HL-60 (cell line): ENCODE measurements at places on chromosomes 1 and 21.

DNA sequence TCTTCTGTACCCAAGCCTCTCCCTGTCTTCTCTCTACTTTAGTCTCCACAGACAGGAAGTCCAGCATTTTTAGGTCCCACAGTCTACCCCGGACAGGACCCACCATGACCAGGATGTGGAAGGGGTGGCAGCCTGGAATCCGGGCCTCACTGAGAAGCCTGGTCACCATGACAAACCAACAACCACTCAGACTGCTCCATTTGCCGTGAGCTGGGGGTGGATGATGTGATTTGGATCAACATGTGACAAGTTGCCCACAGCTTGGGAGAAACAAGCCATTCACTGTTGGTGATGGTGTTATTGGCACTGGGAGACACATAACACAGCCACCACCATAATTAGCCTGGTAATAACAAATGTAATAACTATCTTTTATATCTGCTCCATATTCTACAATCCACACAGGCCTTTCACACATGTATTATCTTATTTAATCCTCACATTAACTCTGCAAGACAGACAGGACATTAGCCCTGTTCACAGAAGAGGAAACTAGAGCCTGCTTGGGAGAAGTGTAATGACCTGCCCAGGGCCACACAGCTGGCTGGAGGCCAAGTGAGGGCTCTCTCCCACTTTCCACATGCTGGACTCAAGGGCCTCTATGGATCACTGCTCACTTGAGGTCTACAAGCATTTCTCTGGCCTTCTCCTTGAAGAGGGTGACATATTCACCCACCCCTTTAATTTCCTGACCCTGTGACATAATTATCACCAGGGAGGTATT is 22.9 kb downstream of the MEF2D start:
- DNase-seq = peak; percentile 27

DNA sequence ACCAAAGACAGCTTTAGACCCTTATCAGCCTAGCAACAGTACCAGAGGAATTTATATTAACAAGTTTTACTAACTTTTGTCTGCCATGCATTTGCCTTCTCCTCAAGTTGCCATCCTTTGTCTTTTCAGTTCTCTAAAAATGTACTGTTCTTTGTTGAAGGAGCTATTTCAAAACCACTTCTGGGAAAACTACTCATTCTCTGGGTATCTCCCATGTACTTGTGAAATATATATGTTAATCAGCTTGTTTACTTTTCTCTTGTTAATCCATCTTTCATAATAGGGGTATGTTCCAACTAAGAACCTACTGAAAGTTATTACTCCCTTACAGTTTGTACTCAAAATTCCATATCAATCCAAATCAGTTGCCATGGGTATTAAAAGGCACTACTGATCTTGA is 16.3 kb downstream of the DPYD start:
- DNase-seq = no peak

GRCh38 chr1:84781946-84782771 is 91.9 kb upstream of the SSX2IP start:
- peak; percentile 38 for DNase-seq

- peak; percentile 82 for DNase-seq
Measured at GRCh38 chr1:17630048-17630830, 90.7 kb downstream of the ARHGEF10L start.

GRCh38 chr1:151536499-151536898 is 3.6 kb upstream of the TUFT1 start:
- no peak for DNase-seq

DNA sequence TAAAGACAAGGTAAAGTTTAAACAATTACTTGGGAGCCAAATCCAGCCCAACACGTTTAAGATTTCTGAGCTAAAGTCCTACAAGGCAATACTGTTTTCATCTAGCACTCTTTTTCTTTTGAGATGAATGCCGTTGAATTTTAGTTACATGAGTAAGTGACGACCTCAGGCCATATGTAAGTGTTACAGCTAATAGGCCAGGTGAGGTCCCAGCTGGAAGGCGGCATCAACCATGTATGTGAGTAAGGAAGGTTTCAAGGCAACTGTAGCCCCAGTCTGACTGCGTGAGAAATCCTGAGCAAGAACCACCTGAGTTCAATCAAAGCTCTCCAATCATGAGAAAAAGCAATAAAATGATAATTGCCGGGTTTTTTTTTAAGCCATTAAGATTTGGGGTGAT is 41.5 kb upstream of the EGLN1 start:
- no peak for DNase-seq

GRCh38 chr1:235073968-235074522 is 54.6 kb downstream of the TOMM20 start:
- DNase-seq = no peak

DNA sequence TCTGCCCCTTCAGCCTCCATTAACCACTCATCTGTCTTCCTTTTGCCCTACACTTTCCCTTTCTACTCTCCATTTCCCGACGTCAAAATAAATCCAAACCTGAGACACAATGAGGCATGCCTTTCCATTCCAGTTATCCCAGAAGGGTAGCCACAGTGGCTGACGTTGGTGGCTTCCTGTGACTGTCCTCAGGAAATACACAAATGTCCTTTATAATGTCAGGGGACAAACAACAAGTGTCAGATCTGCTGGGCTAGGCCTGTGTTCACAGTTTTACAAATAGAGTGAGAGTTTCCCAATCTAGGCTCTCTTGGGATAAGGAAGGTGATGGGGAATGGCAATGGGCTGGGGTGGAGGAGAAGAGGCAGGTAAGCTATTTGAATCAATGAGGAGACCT is 135.3 kb downstream of the BRINP2 start:
- DNase-seq = no peak

- no peak for DNase-seq
Measured at GRCh38 chr1:2328676-2329455, 62.5 kb downstream of the MORN1 start.

DNA sequence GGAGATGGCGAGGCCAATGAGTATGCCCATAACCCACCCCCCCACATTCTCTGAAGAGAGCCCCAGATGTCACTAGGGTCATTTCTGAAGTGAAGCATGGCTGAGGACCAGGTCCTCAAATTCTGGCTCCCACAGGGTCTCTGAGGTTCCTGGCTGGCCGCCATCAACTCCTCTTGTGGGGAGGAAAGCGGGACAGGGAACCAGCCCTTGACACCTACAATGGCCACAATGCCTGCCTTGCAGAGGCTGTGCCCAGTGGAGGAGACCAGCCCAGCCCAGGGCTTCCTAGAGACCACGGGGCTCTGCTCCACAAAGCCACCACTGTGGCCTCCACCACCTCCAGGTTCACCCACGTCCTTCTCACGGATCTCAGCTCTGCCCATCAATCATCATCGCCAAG is 120.1 kb upstream of the ARHGEF16 start:
- no peak for DNase-seq

GRCh38 chr1:237223419-237223818 is 181.4 kb downstream of the RYR2 start:
- DNase-seq = no peak

GRCh38 chr1:97307151-97307550 is 585.6 kb downstream of the PTBP2 start:
- DNase-seq = no peak

- no peak for DNase-seq
Measured at GRCh38 chr1:17668624-17669175, 86.4 kb upstream of the ACTL8 start.

- no peak for DNase-seq
Measured at GRCh38 chr1:11529763-11530730, 51.1 kb downstream of the DISP3 start.

DNA sequence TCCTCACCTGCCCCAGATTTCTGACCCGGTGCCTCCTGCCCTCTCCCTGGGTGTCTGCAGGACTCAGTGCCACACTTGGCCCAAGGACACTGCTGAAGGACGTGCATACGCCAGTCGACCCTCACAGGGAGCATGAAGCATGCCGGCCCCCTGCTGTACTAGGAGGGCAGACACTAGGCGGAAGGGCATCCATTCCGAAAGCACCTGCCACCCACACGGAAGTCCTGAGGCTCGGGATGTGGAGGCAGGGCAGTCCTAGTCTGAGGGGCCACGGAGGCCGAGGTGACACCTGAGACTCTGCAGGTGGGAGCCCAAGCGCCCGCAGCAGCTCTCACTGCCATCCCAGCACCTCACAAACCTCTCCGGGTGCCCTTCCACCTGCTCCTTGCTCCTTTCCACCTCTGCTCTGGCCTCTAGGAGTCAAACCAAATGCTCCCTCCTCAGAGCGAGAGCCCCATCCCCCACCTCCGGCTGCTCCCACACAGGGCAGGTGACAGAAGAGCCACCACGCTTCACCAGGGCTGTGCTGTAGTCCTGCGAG is 2.4 kb downstream of the NPHP4 start:
- DNase-seq = no peak

DNA sequence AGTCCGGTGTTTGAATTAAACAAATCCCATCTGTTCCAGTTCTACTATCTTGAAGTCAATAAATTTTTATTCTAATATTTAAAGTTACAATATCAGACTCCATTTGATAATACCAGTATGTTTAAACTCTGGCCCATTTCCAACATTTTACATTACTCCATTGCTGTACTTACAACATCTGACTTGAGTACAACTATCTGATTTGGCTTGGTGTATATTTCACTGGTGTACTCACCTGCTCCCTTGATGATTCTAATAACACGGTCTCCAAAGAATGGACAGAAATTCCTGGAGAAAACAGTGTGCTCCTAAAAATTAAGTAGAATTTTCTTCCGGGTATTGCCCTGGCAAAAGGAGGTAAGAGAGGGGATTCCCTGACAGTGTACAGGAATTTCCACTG is 680.5 kb upstream of the ADAMTS5 start:
- no peak for DNase-seq

DNA sequence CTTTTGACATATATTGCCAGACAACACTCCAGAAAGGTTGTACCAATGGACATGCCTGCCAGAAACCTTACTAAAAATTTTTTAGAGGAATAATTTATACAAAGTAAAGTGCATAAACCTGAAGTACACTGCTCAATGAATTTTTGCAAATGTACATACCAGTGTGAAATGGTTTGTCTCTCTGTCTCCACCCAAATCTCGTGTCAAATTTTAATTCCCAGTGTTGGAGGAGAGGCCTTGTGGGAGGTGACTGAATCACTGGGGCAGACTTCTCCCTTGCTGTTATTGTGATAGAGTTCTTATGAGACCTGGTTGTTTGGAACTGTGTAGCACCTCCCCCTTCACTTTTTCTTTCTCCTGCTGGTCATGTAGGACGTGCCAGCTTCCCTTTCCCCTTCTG is 168.8 kb downstream of the RWDD3 start:
- no peak for DNase-seq

DNA sequence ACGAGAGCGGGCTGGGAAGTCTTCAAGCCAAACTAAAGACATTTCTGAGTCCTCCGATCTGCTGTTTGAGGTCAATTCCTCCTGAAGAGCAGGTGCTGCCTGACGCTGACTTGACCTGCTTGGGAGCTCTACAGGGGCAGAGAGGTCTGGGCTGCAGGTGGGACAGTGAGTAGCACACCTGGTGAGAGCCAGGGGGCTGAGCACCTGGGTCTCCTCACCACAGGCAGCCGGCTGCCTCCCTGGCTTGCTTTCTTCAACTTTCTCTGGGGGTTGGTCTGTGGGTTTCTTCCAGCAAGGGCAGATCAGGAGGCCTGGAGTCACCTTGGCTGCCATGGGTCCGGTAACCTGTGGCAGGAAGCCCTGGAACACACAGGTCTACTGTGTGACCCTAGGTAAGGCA is 107.4 kb upstream of the EDN2 start:
- DNase-seq = no peak

- DNase-seq = no peak
Measured at GRCh38 chr1:31442648-31442994, 29.6 kb downstream of the SERINC2 start.

DNA sequence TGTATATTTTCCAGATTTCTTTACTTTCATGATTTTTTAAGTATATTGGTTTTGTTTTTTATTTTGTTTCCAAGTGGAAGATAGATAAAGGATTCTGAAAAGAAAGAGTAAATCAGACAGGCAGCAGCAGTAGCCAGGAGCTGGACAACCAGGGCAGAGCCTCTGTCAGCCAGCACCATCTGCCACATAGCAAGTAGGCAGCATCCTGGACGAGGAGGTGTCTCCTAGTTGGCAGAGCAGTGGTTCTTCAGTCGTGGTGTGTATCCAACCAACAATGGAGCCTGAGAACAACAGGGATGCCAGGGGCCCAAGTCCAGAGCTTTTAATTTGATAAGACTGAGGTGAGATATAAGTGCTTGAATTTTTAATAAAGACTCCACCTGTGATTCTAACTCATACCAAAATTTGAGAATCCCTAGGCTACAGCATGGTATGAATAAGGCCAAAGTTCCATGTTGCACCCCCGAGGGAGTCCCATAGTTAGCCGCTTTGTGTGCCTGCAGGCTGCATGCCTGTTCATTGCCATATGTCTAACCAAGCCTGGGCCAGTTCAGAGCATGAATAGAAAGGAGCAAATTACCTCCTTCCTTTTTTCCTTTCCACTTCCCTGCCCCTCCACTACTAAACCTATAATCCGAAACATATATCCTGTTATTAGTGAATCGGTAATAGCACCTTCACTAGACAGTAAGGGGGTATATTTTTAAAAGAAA is 153.2 kb downstream of the NTNG1 start:
- DNase-seq = no peak

DNA sequence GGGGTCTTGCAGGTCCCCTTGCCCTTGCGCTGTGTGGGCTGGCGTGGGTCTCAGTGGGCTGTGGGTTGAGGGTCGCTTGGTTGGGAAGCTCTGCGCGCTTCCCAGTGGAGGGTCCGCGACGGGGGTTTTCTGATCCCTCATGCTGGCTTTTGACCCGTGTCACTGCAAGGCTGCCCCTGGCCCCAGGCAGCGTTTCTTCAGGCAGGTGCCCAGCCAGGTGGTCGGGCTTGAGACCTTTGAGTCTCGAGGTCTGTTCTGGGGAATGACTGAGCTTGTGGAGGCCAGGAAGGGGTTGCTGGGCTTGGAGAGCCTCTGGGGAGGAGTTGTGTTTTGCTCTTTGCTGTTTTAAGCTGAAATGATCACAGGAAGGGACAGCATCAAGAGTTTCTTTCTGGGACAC is 5.3 kb downstream of the SKI start:
- DNase-seq = no peak

GRCh38 chr1:204197068-204197467 is 777 bp upstream of the KISS1 start:
- DNase-seq = no peak

DNA sequence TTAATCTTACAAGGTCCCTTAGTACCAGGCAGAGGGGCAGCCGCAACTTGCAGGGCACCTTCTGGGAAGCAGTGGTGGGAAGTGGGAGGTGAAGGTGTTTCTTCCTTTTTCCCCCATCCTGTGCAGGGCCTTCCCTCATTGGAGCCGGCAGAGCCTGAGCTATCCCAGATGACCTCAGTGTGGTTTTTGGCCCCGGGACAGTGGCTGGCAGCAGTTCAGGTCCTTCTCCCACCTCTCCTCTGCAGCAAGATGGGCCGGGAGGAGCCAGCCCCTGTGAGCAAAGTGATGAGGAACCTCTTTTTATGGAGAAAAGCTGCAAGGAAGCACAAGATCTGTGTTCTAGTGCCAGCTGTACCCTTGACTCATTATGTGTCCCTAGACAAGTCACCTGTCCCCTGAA is 6.8 kb downstream of the PFKFB2 start:
- no peak for DNase-seq

- DNase-seq = no peak
Measured at GRCh38 chr1:119541389-119541788, 34.4 kb downstream of the HSD3B1 start.
